Stimulated activated CD8-positive, alpha-beta memory T cell treated with anti-CD3 and anti-CD28 coated beads, Interleukin-15, amount 100 ng/mL, for 24 hours (primary cell): ENCODE measurements at places on chromosomes 2 and 18.

GRCh38 chr2:49248506-49248905, 94.2 kb upstream of the FSHR start:
- DNase-seq = no peak

DNA sequence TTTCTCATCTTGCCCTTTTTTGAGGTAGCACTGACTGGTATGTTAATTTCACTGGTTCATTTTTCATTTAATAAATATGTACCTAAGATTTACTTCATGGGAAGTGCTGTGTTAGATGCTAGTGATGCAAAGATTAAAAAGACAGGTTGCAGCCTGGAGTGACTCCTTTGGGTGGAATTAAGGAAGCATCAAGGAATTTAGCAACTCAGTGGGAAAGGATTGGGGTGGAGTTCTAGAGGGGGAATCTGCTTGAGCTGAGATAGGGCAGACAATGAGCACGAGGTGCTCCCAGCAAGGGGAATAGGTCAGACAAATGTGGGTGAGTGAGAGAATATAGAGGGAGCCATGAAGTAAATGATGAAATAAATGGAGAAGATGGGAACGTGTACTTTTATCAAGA, 57.0 kb downstream of the LYPD6 start:
- no peak for DNase-seq

- peak; percentile 37 for DNase-seq
Measured at GRCh38 chr2:98822301-98823164, 91.6 kb upstream of the MGAT4A start.

- no peak for DNase-seq
Measured at GRCh38 chr18:10453806-10454680, at the start of gene APCDD1. Gene APCDD1, plus strand, starts transcription at chr18:10454635. Its CDS starts 347 bp downstream, at chr18:10454982.

DNA sequence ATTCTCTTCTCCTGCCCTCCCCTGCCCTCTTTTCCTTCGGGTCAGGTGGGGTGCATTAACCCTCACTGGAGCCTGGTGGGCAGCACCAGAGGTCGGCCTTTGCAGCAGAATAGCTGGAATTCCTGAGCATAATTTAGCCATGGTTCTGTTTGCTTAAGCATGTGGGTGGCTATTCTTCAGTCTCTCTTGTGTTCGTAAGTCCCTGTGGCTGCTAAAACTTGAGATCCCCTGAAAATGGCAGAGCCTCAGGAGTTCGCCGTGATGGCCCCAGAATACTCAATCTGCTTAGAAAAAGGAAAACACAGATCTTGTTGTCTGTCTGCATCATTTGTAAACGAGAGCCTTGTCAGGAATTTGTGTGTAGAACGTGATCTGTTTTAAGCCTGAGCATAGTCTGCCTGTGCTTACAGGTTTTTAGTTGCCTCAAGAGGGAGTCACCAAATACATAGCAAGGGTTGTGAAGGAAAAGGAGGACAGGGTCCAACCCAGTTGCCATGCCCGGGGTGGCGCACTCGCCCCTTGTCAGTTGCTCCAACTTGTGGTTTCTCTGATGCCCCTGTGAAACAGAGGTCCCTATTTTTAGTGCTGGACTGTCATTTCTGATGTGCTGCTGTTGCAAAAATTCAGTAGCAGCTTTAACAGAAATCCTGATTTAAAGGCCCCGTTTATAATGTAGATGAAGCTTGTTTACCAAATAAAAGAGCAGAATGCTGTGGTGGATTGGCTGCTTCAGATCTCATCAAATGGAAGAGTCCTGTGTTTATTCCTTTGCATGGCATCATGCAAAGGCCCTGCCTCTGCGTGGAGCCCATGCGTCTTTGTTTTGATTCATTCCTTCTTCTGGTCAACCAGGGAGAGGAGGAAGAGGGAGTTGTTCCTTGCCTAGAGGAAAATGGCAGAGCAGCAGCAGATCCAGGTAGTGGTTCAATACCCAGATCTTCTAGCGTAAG, 74.8 kb downstream of the WDSUB1 start:
- DNase-seq = no peak

DNA sequence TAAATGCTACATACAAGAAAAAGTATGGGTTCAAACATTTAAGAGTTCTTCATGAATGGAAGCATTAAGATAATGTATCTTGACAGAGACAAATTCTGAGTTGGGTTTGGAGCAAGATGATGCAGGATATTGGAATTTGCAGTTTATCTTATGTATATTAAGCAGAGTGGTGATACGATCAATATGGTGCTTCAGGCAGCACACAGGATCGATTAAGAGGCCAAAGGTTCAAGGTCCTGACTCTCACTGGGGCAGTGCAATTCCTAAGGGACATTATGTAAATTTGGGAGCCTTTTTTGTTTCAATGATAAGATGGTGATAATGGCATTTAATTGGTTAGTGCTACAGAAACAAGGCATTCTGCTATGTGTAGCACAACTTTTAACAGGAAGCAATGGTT, 381.9 kb downstream of the KCNJ3 start:
- DNase-seq = no peak

DNA sequence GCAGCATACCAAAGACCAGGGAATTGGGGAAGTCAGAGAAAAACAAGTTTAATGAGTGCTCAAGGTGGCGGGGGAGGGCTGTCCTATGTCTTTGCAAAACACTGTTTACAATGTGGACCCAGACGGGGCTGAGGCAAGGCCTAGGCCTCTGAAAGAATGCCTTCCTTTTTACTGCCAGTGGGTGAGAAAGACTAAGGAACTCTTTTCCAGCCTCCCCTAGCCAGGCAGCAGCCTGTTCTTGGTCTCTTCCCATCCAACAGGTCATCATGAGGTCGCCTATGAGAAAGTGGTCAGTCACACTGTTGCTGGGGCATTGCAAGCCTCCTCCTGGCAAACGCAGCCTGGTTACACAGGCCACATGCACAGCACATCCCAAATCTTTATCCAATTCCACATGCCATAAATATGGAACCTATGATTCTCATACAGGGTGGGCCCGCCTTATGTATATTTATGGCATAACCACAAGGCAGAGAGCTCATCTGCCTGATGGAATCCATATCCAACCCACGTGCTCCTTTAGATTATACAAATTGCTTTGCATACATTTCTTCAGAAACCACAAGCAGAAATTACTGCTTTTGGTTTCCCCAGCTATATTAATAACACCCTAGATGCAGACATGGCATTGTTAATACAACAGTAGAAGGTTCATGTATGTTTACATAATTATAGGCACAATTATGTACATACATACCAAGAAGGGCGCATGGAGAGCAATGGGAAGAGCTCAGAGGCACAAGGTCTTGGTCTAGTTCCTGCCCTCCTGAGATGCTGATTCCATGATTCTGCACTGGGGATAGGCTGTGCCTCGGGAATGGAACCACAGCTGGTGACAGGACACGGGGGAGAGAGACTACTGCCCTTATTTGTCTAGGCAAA, 48.6 kb downstream of the NRP2 start:
- DNase-seq = no peak

DNA sequence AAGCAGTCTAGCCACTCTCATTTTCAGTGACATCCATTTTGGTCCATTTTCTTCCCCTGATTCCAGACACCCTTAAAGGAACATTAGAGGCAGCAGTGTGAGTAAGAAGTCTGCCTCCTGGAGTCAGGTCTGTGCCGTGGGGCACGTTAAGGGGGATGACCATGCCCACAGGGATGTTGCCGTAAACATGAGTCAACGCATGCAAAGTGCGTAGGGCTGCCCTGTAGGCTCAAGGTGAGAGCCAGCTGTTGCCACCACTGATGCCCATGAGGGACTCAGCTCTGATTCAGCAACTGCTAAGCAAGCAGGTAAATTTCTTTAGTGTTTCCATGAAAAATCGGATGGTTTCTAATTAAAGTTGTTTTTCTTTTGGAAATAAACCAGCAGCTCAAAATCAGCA, 61.4 kb upstream of the TFCP2L1 start:
- DNase-seq = no peak

- DNase-seq = no peak
Measured at GRCh38 chr2:175576875-175577274, 395.4 kb upstream of the ATP5MC3 start.

DNA sequence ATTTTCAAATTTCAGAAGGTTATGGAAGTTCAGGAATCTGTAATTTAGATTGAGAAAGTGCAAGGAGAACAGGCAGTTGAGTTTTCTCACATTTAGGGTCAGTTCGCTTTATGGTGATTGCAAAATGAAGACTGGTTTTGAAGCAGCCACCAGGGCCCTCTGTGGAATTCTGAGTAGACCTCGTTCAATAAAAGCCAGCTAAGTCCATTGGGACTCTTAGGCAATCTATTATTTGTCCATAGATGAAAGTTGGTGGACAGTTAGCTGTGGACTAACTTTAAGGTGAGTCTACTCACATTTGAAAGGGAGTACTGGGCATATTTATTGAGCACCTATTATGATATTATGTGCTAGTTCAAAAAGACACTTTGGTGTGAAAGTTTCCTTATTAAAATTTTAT, 266.3 kb upstream of the LINC00305 start:
- no peak for DNase-seq

- no peak for DNase-seq
Measured at GRCh38 chr2:54254180-54254579, 1.8 kb downstream of the TSPYL6 start.

DNA sequence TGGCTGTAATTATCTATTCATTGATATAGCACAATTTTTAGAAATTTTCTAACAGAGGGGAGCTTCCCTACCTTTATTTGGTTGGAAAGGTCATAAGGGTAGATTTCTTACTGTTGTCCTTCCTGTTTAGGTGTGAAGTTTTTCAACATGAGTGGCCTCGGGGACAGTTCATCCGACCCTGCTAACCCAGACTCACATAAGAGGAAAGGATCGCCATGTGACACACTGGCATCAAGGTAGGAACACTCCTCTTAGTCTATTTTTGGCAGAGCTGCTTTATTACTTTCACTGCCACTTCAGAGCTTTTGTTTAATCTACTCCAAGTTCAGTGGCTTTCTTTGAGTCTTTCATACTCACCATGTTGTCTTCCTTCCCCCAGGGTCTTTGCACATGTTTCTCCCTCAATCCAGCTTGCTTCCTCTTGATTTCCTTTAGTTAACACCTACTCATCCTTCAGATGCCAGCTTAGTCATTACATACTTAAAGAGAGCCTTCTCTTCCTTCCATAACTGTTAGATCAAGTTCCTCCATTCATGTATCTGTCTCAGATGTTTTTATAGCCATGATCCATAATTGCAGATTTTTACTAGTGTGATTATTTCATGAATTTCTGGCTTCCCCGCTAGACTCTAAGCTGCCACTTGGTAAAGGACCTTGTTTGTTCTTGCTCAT, 134.5 kb downstream of the PTRHD1 start:
- no peak for DNase-seq

- DNase-seq = no peak
Measured at GRCh38 chr18:54608028-54608642, 17.1 kb downstream of the DYNAP start.

DNA sequence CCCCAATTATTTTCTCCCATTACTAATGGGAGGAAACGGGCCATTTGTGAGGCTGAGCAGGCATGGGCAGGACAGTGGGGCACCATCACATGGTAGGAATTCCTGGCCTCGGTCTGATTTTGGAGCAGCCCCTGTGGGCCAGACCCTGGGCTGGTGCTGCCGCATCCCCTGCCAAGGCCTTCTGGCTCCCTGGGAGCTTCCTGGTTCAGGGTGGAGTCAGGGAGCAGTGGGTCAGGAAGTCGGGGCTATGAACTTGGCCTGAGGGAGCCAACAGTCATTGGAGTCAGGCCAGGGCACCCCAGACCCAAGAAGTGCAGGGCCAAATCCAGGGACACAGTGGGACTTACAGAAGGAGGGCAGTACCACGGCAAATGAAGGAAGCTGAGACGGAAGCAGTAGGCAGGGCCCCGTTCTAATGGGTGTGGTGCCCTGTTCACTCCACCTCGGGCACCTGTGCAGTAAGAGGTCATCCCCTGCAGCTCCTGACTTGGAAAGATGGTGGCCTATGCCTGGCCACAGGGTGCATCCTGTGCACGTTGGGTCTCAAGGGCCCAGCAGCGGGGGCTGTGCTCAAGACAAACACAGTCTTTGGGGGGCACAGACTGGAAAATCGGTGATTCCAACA, 328.1 kb downstream of the SMAD2 start:
- no peak for DNase-seq

GRCh38 chr2:239750929-239751678, 274.0 kb downstream of the NDUFA10 start:
- no peak for DNase-seq

DNA sequence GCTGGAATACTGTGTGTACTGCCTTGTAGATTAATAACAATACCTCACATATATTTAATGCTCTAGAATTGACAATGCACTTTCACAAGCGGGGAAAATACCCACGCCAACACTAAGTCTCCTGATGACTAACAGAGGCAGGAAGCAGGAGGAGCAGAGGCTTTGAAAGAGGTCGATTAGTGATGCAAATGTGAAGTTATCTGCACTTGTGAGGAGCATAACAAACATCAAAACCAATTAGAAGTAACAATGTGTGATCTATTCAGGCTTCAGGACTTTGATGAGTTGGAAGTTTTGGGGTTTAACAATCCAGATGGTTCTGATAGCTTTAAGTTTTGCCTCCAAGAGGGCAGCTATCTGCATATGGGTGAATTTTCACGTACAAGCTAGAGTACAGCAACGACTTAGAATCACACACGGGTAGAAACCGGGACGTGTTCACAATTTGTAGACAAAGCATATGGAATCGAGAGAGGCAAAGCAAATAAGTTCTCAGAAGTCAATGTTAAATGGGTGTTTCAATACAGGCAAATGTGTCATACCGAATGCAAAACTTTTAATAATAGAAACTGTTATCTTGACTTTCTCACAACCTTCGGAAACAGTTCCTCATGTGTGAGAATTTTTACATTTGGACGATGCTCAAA, 114.5 kb downstream of the METTL8 start:
- DNase-seq = no peak

- no peak for DNase-seq
Measured at GRCh38 chr18:40546875-40547274, 1408.2 kb upstream of the PIK3C3 start.

DNA sequence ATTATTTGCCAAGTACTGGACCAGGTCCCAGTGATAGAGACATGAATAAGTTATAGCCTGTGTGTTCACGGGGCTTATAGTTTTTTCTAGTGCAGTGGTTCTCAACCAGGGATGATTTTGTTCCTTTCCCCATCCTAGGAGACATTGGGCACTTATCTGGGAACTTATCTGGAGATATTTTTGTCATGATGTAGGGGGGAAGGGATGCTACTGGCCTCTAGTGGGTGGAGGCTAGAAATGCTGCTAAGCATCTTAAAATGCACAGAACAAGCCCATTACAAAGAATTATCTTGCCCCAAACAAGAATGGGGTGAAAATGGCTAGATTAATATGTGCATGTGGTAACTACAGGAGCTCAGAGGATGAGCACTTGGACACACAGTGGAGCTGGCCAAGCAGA, 75.2 kb downstream of the KLHL29 start:
- no peak for DNase-seq

DNA sequence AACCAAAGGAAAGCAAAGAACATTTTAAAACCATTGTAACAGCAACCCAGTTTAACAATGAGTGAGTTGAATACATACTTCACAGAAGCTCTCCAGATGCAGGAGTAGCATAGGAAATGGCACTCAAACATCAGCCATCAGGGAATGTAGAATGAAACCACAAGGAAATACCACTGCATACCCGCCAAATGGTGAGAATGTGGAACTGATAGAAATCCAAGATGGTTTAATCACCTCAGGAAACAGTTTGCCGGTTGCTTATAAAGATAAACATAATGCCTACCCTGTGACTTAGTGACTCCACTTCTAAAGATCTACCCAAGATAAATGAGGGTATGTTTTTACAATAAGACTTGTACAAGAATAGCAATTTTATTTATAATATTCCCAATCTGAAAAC, 132.0 kb downstream of the GALNT1 start:
- no peak for DNase-seq
